Epithelial cell of alveolus of lung (primary cell): ENCODE measurements at places on chromosomes 3 and 15. TPM values are rescaled to one million over a fixed set of nuclear protein-coding genes. Genes with fewer than 3 reads are reported as not detected.

LARP6 gene
- total RNA-seq: 40.0 and 69.3 TPM in 2 replicates

SEMA3G gene
- 0.13 and 0.40 TPM in 2 replicates for total RNA-seq

CADPS gene
- total RNA-seq: 1.9 and 5.6 TPM in 2 replicates

GOLGA8Q gene
- total RNA-seq: 0.24 TPM in 1 of 2 replicates, not detected in the other

PFN2 gene
- total RNA-seq: 95.3 and 128 TPM in 2 replicates
